ENCODE measurements at places on chromosomes 3 and 15. TPM values are rescaled to one million over a fixed set of nuclear protein-coding genes. Genes with fewer than 3 reads are reported as not detected.

GRCh38 chr3:4720316-4721075 is 227.3 kb downstream of the ITPR1 start:
- DNase-seq = peak; percentile 80

Gene LARP6
- total RNA-seq = 43.6 TPM

Gene CNTN3
- not detected for total RNA-seq

Gene GALNT15
- total RNA-seq = 2.1 TPM

DNA sequence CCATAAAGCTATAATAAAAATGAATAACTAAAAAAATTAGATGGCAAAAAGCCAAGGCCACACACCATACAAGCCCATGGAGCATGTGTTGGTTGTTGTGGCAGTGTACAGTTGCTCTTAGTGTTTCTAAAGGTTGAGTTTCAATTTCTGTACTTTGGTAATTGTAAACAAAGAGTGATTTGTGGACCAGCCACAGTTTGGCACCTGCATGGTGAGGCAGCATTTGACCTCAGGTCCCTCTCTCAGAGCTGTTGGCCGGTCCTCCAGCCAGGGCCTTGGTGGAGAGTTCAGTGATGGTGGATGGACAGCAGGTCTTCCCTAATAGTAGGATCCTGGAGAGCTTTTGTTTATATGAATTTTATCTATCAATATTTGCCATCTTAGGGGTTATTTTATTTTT is 5.6 kb downstream of the ACAD9 start:
- no peak for DNase-seq
